ENCODE measurements at places on chromosomes 11 and 22.

GRCh38 chr11:73366265-73366610, 10.0 kb upstream of the RELT start:
- peak; percentile 25 for DNase-seq

DNA sequence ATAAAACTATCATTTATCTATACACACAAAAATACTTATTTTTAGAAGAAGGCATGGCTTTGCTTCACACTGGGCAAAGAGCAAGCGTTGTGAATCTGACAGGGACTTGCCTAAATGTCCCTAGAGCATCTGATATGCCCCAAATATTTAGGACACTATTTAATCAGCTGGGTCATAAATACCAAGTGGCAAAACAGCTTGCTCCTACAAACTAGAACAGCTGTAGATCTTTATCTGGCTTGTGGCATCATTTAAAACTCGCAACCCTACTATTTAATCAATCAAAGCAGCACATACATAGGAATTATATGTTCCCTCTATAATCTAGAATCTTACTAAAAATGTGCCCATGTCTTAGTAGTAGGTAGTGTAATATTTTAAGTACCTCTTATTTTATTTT, 999.5 kb downstream of the JRKL start:
- no peak for DNase-seq

- DNase-seq = peak; percentile 2
These were observed 24.1 kb upstream of the APLNR start for GRCh38 chr11:57260937-57261783.

- no peak for DNase-seq
These were observed 20.3 kb downstream of the STK33 start for GRCh38 chr11:8573777-8574176.

- DNase-seq = peak; percentile 60
These were observed 2.7 kb upstream of the GAB2 start for GRCh38 chr11:78420255-78420764.

DNA sequence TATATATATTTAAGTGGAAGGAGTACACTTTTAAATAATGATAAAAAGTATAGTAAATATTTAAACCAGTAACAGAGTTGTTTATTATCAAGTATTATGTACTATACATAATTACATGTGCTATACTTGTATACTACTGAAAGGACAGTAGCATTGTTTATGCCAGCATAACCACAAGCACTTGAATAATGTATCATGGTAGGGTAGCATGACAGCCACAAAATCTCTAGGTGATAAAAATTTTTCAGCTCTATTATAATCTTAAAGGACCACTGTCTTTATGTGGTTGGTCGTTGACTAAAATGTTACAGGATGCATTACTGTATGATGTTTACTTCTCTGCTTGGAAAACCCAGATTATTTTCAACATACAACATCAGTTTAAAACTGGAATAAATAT, 349.2 kb downstream of the CASP12 start:
- DNase-seq = no peak

DNA sequence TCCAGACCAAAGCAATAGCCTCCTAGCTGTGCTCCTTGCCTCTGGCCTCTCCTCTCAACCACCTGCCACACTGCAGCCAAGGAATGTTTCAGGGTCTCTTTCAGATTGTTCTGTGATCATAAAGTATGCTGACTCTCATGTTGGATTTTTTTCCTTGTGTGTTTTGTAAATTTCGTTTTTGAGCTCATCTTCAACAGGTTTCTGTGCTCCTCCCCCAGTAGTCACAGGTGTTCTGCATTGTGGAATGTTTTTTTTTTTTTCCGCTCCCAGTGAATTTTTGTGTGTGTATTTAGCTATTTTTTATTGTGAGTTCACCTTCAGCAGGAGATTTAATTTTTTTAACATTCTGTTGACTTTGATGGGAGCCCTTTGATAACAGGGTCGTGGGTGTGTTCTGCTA, 153.7 kb downstream of the MYO18B start:
- no peak for DNase-seq

DNA sequence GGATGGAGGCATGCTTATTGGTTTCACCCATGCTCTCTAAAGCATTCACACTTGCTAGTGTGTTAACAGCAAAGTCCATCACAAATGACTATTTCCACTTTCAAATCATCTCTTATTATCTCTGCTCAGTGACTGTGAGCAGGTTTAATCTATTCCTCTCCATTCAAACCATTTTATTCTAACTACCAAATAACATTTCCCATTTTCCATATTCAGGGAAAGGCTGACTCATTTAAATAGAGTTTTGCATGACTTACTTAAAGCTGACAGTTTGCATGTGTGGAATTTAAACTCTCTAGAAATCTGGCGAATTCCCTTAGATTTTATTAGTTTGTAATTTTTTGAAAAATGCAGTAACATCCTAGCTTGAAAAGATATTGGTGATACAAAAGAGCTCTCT, 615.7 kb upstream of the LRRC4C start:
- DNase-seq = no peak

DNA sequence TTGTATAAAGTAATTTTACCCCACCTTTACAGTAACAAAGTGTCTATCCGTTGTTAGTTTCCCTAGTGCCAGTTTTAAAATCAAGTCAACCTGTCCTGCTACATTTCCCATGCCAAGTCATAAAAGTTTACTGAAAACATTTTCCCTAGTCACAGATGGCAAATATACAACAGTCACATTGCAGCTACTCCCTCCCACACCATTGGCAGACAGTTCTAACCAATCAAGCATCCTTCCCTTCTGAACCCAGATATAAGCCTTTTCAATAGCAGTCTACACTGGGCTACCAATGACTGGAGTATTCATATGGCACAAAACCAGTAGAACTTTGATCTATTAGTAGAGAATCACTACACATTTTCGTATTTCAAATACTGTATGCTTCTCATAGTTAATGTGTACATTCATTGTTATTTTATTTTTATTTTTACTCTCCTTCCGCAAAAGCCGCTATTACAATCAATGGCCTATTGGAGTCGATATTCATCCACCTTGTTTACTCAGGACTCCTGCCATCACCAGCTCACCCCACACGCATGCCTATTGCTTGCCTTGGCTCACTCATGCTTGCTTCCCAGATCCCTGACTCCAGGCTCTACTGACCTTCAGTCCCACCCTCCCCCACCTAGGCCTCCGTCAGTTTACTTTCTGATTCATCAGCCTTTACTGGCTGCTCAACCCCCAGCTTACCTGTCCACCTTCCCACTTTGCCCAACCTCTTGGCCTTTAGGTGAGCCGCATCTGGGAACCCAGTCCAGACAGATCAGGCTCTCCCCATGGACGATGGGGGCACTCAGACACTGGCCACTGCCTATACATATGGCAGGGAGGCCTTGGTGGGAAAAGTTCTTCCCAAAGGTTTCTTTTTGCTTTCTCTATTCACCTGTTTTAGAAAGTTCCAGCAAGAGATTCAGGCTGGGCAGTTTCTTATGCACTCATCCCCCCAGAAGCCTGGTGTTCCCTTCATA, 408.4 kb downstream of the SOX6 start:
- no peak for DNase-seq

GRCh38 chr11:57241353-57241972, 4.4 kb upstream of the APLNR start:
- DNase-seq = no peak

- no peak for DNase-seq
These were observed 65.5 kb downstream of the BMAL1 start for GRCh38 chr11:13343067-13343466.

DNA sequence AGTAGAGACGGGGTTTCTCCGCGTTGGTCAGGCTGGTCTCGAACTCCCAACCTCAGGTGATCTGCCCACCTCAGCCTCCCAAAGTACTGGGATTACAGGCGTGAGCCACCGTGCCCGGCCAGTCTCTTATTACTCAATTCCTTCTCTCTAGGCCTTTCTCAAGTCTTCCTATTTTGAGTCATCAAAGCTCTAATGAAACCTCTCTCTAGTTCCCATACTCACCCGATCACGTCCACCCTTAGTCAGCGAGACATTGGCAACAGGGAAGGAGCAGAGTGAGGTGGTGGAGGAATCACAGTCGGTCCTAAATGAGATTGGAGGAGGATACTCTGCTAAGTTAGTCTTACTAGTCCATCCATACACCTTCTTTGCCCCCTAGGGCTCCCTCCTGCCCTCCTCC, 5.0 kb downstream of the BSCL2 start:
- peak; percentile 61 for DNase-seq

DNA sequence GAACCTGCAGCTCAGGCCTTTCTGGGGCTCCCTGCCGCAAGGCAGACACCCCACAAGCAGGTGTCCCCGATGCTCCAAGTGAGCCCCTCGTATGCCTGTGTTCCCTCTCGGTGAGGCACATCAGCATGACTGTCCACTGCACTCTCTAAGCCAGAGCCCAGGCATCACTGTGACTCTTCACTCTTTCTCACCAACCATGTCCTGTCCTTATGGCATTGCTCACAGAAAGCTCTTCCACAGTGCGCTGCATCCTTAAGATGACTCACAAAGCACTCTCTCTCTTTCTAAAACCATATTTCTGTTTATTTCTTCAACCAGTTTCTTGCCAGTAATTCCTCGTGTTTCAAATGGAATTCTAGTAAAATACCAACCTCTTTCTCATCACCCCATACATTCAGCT, 18.1 kb downstream of the GAB4 start:
- no peak for DNase-seq

DNA sequence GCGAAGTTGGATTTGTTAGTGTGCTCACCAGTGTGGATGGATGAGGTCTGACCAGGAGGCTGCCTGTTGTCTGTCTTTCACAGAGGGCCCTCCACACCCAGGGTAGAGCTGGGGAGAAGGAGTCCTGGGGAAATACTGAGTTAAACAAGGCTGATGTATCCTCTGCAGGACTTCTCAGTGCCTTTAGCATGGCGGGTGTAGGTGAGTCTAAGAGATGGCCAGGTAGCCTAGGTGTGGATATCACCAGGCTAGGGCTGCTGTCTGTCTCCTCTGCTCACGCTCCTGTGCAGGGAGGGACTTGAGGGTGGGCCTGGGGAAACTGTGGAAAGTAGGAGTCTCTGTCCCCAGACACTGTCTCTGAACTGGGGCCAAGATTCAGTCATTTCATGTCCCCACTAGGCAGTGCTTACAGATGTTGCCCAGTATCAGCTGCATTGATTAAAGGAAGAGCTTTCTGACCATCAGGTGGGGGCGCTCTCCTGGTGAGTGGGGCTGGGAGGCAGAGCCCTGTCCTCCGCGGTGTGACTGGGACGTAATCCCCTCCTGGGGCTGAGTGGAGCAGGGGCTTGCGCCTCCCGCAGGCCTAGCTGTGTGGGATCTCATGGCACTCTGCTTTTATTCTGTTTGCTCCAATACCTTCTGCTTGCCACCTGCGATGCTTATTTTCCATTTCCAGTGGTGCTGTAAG, 35.5 kb upstream of the CCDC188 start:
- no peak for DNase-seq

- DNase-seq = peak; percentile 35
These were observed 16.4 kb upstream of the SYVN1 start for GRCh38 chr11:65150509-65151299.

DNA sequence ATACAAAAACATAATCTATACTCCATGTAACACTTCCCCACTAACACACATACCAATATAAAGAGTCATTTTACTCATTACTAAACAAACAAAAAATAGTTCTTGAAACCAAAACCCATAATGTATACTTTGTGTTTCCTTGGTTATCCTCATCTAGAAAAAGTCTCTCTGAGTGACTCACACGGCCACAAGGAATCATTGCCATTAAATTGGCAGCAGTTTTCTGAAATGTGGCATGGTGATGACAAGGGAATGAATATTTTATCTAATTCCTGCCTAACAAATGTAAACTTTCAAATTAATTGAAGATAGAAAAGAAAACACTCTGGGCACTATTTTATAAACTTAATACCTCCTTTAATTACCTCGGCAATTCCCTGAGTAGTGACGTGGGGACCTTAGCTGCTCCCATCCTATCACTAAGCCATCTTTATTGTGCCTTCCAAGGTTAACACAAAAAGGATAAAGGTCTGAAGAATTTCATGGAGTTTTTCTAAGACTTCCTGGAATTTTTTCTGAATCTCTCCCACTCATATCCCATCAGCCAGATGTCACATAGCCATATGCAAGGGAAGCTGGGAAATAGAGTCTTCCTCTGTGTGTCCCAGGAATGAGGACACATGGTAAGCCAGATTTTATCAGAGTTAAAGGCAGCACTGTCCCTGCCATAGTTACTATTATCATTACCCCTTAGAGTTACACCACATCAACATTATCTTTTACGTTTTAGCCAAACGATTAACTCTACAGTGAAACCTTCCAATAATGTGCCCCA, 857.2 kb upstream of the TENM4 start:
- no peak for DNase-seq

- DNase-seq = no peak
These were observed 43.1 kb downstream of the SCGB1A1 start for GRCh38 chr11:62461740-62462507.

GRCh38 chr11:75276686-75277085, 36.1 kb downstream of the TPBGL start:
- no peak for DNase-seq

DNA sequence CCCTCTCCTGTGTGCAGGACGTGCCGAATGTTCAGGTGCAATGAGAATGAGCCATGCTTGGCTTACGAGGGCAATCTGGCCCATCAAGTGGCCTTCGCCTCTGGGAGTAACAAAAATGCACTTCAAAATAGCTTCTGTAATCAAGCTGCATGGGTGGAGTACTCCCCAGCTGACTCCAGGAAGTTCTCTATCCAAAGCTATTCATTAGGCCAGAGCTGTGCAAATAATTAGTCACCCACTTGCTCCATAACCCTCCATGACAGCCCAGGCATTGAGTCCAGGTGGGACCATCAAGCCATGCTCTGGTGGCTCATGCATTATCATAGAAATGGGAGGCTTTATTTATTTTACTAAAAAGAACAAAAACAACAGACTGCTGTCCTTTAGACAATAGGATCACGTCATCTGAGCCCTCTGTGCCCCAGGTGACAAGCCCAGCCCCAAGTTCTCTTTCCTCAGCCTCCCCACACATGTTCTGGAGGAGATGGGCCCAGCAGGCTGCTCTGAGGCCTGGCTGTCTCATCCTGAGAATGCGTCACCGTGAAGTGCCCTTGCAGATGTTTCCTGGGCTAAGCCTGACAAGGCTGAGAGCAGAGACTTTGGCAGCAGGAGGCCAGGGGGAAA, 244.7 kb downstream of the ETS1 start:
- peak; percentile 94 for DNase-seq

DNA sequence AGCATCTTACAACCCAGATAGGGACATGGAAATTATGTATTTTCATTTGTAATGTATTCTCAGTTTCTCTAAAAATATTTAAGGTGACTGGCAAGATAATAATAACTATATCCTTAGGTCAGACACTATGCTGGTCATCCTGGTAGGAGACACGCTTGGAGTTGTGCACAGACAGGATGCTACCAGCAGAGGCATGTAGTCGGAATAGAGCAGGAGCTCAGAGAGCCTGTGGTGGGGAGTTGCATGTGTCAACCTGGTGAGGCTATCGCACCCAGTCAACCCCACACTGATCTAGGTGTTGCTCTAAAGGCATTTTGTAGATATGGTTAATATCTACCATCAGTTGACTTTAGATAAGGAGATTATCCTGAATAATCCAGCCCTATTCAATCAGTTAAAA, 318.5 kb downstream of the MIAT start:
- DNase-seq = no peak

GRCh38 chr11:3803726-3804495, 4.4 kb upstream of the PGAP2 start:
- DNase-seq = no peak

Measured in activated CD4-positive, alpha-beta T cell treated with anti-CD3 and anti-CD28 coated beads, Interleukin-2, Interleukin-6, amounts not matched to agents 100 ng/mL and 50 ng/mL, durations not matched to agents 16 hours and 8 hours (primary cell).